ENCODE measurements at places on chromosomes 2 and 18.
A peak's percentile ranks its signal among the peaks of the same experiment; 100 is the strongest.

GRCh38 chr2:29747786-29748470 is 173.5 kb downstream of the ALK start:
- no peak for DNase-seq

- DNase-seq, result no peak
These were observed 40.7 kb downstream of the TRAPPC12 start for GRCh38 chr2:3420076-3420768.

DNA sequence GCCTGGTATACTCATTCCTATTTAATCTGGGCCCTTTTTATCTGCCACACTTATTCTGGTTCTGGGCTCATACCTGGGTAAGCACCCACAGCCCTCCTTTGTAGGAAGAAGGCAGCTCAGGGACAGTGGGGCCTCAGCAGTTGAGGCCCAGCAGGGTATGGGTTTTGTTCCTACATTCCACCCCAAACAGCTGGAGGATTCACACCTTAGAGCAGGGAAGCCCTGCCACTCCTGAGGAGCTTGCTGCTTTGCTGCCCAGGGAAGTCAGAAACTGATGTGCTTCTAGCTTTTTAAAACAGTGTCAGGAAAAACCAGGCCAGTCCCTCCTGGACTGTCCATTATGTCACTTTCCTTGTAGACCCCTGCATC is 1.2 kb upstream of the LBX2 start:
- DNase-seq, result no peak

DNA sequence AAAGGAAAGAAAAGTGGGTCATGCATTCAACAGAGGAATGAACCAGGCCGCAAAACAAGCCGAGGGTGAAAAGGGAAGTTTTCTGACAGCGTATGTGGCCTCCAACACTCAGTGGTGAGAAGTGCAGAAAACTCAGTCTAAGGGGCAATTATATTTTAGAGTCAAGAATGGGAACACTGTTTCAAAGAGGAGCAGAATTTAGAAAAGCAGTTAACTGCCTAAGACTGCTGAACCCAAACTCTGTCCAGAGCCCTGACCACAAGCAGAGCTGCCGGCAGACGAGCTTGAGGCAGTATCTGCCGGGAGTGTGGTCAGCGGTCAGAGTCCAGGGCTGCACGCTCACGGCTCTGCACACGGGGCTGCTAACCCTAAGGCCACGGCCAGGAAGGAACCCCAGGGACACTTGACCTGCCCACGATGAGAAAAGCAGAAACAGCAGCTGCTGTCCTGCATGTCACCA is 347.0 kb upstream of the ID2 start:
- DNase-seq, result no peak

DNA sequence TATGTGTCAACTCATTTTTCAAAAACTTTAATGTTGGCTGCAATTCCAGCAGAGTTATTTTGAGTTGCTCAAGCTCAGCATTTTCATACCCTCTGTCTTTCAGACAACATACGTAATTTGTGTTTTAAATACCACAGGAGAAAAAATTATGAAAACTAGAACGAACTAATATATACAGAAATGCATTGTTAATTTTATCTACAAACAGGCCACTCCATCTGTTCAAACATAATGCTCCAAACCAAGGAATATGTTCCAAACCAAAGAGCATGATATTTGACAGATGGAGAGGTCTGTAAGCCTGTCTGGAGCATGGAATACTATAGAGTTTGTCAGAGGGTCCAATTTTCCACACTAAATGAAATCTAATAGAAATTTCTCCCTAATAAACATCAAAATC is 536.2 kb upstream of the FSIP2 start:
- DNase-seq, result no peak

DNA sequence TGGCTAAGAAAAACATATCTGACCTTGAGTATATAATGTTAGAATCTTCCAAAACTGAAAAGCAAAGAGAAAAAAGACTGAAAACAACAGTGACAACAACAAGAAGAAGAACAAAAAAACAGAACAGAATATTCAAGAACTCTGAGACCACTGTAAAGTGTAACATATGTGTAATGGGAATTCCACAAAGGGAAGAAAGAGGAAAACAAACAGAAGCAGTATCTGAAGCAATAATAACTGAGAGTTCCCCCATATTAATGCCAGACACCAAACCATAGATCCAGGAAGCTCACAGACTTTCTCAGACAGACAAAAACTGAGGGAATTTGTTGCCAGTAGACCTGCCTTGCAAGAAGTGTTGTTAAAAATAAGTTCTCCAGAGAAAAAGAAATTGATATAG is 58.9 kb downstream of the TXNL1 start:
- DNase-seq, result no peak

DNA sequence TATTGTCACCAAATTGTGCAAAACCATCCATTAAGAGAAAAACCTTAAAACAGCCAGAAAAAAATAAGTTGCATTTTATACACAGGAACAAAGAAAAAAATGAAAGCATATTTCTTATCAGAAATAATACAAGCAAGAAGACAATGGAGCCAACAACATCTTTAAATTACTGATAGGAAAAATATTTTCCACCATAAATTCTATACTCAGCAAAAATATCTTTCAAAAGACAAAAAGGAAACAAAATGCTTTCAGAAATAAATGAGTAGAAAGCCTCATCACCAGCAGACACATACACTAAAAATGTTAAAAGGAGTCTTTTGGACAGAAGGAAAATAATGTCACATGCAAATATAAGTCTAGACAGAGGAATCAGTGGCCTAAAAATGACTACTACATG is 106.4 kb upstream of the TRIB2 start:
- no peak for DNase-seq

DNA sequence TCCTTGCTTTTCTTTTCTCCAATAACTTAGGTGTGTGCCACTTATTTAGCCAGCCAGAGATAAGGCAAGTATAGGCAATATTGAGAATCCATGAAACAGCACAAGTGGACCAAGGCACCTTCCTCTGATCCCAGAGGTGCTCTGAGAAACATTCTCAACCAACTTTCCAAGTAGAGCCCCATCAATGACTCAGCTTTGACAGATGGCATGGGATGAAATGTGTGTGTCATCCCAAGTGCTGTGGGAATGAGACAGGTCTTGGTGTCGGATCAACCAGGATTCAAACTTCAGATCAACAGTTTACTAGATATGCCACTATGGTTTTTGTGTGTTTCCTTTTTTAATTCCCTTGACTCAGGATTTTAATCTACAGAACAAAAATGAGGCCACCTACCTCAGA is 164.0 kb downstream of the GRB14 start:
- no peak for DNase-seq

- DNase-seq, result no peak
These were observed 44.1 kb upstream of the LHCGR start for GRCh38 chr2:48799601-48800000.

DNA sequence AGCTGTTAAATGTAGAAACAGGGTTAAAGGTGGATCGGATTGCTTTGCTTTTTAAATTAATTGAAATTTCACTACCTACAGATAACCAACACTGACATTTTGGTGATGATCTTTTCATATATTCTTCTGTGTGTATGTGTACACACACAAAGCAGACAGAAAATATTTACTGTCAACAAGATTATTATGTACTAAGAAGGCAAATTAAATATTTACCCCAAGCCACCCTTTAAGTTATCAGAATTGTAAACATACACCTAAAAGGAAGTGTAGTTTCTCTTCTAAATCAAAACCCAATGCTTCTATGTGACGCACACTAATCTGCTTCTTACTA is 98.7 kb downstream of the GAREM1 start:
- no peak for DNase-seq

DNA sequence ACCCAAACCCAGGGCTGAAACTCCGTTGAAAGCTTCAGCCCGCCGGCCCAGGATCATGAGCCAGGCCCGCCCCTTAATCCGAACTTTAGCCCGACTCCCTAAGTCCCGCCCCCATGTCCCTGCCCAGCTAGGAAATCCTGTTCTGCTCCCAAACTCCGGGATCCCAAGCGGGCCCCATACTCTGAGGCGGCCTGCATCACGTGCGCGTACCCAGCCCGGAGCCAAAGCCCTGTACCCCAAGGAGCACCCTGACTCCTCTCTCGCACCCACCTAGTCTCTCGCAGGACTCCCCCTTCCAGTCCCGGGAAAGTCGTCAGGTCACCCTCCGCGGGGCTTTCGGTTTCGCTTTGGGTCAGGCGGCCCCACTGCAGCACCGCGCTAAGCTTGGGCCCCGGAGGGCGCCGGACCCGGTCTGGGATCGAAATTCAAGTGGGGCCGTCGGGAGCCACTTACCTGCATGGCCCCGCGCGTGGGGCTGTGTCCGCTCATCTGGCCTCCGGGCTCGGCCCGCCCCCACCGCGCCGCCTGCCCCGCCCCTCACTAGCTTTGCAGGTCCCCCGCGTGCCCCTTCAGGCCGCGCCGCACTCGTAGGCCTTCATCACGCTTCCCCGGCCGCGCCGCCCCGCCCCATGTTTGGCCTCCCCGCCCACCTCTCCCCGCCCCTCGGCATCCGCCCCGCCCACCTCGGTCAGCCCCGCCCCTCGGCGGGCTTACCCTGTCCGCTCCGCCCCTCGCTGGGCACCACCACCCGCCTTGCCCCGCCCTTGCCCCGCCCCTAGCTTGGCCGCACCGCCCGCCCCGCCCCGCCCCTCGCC is at the start of gene DNPEP:
Gene DNPEP, minus strand, starts transcription at position 607 of the 815 bp plus-strand sequence. Its CDS starts 118 bp downstream, at position 489.
- peak; percentile 85 for DNase-seq

- DNase-seq, result peak; percentile 65
These were observed 49.8 kb downstream of the SLC14A2 start for GRCh38 chr18:45664824-45665763.

DNA sequence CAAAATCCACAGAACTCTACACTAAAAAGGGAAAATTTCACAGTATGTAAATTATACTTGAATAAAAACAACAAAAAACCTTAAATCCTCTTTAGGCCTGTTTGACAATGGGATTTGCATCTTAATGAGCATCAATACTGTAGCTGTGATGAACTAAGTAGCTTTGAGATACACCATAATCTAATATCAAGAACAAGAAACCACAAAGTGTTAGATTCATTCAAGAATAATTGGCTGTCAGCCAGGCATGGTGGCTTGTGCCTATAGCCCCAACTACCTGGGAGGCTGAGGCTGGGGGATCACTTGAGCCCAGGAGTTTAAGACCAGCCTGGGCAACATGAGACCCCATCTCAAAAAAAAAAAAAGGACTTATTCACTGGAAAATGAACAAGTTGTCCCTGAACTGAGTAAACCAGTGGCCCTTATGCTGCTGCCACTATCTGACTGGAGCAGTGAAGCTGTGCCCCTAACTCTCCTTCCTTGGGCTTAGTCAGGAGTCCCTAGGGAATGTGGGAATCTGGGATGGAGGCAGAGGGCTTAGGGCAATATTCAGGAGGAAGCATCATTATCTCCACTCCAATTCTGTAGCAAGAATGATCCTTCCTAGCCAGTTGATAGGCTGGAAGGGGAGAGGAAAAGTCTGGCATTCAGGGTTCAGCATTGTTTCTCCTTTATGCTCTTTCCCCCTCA is 88.5 kb downstream of the PRKCE start:
- no peak for DNase-seq

DNA sequence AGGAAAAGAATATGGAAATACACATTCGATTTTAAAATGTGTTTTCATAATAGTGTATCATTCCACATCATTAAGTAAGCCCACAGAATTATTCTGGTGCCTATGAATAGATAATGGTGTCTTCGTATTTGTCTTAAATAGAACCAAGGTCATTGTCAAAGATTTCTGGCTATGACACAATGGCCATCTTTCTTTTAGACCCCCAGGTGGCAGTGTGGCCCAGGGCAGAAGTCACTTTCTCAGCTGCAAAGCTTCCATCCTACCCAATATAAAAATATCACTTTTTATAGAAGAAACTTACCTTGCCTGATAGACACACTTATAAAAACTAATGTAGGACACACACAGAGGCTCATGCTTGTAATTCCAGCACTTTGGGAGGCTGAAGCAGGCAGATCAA is 57.5 kb downstream of the ZRANB3 start:
- peak; percentile 42 for DNase-seq

GRCh38 chr2:165054652-165055051 is 99.3 kb upstream of the SLC38A11 start:
- DNase-seq, result no peak

DNA sequence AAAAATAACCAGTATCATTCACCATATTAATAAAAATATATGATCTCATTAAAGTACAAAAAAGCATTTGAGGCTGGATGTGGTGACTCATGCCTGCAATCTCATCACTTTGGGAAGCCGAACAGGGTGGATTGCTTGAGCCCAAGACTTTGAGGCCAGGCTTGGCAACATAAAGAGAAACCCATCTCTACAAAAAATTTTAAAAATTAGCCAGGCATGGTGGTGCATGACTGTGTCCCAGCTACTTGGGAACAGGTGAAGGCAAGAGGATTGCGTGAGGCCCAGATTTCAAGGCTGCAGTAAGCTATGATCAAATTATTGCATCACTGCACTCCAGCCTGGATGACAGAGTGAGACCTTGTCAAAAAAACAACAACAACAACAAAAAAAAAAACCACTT is 75.9 kb downstream of the RAD51AP2 start:
- no peak for DNase-seq

DNA sequence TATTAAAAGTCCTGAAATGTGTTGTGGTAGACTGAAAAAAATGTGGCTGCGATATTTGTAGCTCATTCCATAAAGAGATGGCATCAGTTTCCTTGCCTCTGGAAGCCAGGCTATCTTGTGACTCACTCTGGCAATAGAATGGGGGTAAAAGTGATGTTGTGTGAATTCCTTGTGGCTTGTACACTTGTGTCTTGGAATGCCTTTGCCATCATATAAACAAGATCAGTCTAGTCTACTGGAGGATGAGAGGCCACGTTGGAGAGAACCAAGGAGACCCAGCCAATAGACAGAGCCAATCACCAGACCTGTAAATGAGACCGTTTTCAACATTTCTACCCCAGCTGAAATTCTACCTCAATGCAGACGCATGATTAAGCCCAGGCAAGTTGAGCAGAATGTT is 254.1 kb downstream of the TRIB2 start:
- no peak for DNase-seq

GRCh38 chr18:3790703-3791102 is 340.7 kb downstream of the TGIF1 start:
- peak; percentile 83 for DNase-seq

- no peak for DNase-seq
These were observed 1491.2 kb downstream of the LRP1B start for GRCh38 chr2:140639628-140640027.

- DNase-seq, result peak; percentile 35
These were observed 7.3 kb downstream of the TNFRSF11A start for GRCh38 chr18:62332431-62332830.

Measured in endothelial cell of umbilical vein (primary cell).